ENCODE measurements at places on chromosomes 5 and 9.

DNA sequence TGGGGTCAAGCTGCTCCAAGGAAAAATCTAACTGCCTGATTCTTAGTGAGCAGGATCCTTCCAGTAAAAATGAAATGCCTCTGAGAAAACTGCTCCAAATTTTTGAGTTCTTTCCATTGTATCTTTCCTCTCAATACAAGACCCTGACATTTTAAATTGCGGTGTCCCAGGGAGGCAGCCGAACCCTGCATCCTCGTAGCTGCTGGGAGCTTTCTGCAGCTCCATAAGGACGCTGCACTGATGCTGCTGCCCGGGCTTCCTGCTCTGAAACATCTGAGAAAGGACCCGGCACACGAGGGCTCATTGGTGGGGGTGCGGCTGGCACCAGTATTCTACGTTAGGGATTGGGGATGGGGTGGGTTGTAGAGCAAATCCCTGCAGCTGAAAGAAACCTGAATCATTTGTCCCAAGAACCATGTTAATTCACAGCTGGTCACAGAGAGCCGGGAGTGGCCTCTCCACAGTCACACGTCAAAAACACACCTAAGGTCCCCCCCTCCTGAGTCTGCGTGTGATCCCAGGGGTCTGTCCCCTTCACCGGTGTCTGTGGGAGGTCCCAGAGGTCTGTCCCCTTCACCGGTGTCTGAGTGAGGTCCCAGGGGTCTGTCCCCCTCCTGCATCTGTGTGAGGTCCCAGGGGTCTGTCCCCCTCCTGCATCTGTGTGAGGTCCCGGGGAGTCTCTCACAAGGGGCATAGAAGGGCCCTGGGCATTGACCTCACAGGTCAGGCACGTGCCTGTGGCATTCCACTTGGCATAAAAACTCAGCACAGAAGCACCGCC, 63.4 kb upstream of the ZNF354B start:
- DNase-seq, result no peak

DNA sequence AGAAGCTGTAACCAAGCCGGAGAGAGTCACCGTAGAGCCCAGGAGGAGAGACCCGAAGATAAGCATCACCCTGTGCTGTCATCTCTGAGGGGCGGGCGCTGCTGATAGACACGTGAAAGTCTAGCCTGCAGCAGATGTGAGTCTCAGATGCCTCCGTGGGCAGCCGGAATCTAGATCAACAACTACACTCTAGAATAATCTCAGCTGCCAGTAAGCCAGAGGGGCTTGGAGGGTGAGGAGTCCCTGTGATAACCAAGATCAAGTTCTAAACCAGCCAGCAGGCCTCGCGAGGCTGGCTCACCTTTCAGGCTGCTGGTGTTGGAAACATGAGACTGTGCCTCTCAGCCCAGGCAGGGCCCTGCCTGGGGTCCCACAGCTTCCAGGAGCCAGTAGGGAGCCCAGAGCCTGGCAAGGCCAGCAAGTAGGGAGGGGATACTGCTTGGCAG, 54.1 kb downstream of the DAPK1 start:
- DNase-seq, result no peak

GRCh38 chr9:36029765-36030528, 6.8 kb upstream of the RECK start:
- DNase-seq, result no peak

GRCh38 chr5:125564317-125564975, 818.0 kb upstream of the ZNF608 start:
- DNase-seq, result no peak

DNA sequence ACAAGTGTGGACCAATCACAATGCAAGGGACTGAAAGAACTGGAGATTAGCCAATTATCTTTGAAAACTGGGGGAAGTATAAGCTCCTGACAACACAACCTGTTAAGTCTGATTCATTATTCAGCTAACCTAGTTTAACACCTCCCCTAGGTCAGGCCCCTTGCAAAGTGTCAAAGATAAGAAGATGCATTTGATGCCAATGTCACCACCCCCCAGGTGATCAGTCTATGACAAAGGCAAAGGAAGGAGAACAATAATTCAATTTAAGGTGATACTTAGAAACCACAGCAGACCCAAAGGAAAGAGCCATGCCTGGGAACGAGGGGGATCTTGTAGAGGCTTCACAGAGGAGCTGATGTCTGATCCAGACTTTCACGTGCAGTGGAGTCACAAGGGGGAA, 137.9 kb downstream of the FBXL7 start:
- no peak for DNase-seq

GRCh38 chr5:38780945-38781344, 64.9 kb upstream of the OSMR start:
- DNase-seq, result no peak

- DNase-seq, result no peak
Observed at GRCh38 chr9:129838707-129839259, 3.5 kb downstream of the USP20 start.

DNA sequence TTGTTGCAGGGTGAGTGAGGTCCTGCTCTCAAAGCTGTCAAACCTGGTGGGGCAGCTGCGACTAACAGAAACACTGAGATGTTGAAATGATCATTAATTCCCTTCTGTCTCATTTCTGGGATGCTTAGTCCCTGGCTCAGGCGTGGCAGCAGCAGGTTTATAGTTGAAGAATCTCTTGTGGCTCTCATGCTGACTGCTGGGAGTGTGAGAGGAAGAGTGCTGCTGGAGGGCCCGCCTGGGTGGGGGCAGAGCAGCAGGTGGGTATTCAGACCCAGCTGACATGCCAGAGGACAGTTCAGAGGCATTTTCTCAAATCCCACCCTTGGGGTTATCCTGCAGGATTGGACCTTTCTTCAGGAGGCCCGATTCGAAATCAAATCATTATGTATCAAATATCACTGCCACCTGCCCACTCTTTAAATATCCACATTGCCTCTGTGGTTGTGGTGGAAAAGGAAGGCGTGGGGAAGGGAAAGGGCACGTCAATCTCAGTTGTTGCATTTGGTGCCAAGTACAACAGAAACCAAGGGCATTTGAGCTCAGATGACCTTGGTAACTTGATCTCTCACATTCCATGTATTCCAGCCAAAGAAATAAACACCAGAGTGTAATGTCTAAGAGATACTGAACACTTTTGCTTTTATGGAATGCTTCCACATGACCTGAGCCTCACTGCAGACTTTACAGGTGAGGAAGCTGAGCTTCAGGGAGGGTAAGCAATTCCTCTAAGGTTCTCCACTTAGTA, 224.3 kb downstream of the AOPEP start:
- no peak for DNase-seq

- no peak for DNase-seq
Observed at GRCh38 chr5:157947156-157947555, 88.2 kb upstream of the CLINT1 start.

- no peak for DNase-seq
Observed at GRCh38 chr5:158056130-158056825, 197.3 kb upstream of the CLINT1 start.

DNA sequence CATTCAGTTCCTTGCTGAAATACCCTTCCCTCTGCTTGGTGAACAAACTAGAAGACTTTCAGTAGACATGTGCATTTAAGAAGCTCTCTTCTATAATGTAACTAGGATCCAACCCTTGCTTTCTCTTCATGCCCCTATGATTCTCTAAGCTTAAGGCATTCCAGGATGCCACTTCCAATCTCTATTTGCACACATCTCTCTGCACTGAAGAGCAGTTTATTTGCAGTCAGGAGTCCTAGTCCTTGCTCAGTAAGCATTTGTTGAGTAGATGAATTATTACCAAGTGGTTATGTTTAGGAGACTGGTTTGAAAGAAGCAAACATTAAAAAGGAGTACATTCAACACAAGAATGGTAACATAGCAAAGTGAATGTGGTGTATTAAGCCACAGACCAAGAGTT, 274.2 kb upstream of the KLF9 start:
- no peak for DNase-seq

DNA sequence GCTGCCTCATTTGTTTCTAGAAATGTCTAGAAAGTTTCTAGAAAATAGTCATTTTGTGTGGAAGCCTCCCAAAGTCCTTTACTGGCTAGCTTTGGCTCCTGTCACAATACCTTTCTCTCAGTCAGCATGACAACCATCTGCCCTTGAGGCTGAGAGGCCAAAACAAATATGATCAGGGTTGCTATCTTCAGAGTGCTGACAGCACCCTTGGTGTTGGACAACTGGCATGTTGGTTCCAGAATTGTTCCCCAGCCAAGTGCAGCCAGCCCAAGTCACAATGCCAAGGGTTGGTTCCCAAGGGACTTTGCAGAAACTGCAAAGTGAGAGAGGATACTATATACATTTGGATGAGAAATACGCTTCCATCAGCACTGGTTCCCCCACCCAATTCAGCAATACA, 140.9 kb upstream of the GAS1 start:
- no peak for DNase-seq

DNA sequence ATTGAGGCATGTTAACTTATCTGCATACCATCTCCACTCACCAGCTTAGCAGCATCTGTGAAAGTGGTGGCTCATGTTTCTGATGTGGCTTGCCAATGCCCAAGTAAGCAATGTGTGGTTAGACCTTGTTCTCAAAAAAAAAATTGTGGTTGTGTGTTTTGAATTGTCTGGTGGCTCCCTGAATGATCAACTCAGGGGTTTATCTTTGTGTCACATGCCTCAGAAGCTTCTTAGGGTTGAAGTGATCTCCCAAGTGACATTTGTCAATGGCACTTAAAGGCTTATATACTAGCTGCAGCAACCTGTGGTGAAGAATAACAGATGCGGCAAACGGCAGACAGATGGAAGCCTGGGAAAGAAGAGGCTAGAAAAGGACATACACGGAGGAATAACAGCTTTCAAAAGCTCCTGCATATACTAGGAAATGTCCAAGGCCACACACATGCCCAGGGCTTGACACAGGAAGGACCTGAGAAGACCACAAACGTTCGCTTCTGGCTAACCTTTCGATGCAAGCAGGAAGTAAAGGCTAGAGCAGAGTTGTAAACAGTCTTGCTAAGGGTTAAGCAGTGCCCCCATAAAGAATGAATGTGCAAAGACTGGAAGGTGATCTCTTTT, 42.2 kb upstream of the FSD1L start:
- DNase-seq, result no peak

- no peak for DNase-seq
Observed at GRCh38 chr5:147398860-147399259, 111.0 kb downstream of the DPYSL3 start.

- DNase-seq, result no peak
Observed at GRCh38 chr5:138698713-138699112, 54.5 kb upstream of the CTNNA1 start.

GRCh38 chr5:135373736-135374515, 25.1 kb downstream of the MACROH2A1 start:
- no peak for DNase-seq

DNA sequence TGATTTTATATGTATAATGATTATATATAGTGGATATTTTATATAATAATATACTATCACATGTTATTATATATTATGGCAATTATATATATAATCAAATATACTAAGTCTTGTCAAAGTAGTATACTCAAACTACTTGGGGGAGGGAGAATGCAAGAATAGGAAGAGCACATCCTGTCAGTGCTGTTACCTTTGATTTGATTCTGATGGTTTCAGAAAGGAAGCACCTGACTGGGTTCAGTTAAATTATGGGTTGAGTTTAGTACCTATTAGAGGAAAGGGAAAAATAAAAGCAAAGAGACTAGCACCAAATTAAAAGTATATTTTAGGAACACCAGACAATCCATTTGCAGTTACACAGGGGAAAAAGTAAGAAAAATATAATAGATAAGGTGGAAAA, 107.6 kb downstream of the GRIA1 start:
- no peak for DNase-seq

DNA sequence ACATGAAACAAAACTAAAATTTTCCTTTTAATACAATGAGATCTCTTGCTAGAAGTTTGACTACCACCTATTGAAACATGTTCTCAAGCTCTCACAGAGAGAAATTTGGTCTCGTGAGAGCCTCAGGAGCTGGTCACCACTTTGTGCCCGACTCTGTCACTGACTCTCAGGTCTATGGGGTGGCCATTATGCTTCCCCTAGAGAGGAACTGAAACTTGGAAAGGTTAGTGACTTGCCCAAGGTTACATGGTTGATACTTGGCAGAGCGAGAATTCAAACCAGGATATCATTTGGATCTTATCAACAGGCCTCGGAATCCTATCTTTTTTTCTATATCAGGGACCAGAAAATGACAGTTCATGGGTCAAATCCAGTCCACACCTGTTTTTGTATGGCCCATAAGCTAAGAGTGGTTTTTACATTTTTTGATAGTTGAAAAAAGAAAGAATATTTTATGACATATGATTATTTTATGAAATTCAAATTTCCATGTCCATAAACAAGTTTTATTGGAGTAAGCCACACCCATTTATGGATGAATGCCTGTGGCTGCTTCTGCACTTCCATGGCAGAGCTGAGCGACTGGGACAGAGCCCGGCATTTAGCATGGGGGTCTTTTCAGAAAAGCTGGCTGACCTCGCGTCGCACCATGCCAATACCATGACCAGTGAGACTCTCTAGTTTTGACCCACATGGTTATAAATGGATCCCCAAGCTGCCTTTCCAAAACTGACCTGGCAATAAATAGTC, 44.8 kb upstream of the EQTN start:
- no peak for DNase-seq

DNA sequence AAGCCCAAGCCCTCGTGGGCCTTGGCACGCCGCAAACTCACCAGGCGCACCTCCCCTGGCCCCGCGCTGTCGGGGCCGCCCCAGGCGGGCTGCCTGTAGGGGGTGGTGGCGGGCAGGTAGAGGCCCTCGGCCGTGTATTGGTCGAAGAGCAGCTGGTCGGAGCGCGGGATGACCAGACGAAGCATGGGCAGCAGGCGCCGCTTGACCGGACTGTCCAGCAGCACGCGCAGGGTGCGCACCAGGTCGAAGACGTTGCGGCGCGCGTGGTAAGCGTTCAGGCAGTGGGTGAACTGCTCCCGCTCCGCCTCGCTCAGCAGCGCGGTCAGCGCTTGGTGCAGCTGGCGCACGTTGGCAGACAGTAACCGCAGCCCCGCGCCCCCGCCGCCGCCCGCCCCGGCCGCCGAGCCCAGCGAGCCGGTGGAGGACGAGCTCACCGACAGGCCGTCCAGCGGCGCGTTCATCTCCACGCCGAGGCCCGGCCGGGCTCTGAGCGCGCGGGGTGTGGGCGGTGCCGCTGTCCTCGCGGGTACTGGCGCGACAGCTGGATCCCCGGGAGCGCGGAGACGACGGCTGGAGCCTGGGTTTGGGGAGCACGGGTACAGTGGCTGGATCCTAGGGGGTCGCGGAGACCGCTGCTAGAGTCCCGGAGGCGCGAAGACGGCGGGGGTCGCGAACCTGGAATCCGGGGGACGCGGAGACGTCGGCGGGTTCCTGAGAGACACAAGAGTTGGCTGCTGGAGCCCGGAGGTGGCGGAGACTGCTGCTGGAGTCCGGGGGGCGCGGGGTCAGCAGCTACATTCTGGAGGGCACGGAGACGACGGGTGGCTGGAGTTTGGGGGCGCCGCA, 709 bp downstream of the WHRN start:
- peak; percentile 12 for DNase-seq

GRCh38 chr9:77832639-77833038, 184.5 kb upstream of the GNA14 start:
- DNase-seq, result no peak

DNA sequence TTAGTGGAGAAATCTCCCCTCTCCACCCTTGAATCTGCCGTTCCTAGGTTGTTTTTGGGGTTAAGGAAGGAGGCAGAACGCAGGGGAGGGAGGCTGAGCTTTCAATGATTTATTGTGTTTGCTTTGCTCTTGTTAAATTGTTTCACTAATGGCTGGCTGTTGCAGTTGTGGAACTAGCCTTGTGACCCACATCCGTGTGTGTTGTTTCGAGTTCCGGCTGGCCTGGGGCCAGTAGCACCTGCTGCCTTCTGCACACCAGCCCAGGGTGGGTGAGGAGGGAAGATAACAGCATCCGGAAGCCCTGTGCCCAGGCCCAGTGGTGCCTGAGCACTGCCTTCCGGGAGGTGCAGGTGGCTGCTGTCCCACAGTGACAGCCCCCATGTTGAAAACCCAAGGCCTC, 3.6 kb downstream of the ERGIC1 start:
- DNase-seq, result no peak

GRCh38 chr5:78805-79149, 13.2 kb upstream of the PLEKHG4B start:
- DNase-seq, result no peak
